Stimulated activated CD8-positive, alpha-beta memory T cell treated with anti-CD3 and anti-CD28 coated beads, Interleukin-15, amount 100 ng/mL, for 48 hours (primary cell): ENCODE measurements at places on chromosomes 4 and X.

GRCh38 chr4:120704538-120704937 is 218.0 kb downstream of the PRDM5 start:
- DNase-seq, result no peak

GRCh38 chrX:13894888-13895565 is 78.1 kb upstream of the GPM6B start:
- no peak for DNase-seq

DNA sequence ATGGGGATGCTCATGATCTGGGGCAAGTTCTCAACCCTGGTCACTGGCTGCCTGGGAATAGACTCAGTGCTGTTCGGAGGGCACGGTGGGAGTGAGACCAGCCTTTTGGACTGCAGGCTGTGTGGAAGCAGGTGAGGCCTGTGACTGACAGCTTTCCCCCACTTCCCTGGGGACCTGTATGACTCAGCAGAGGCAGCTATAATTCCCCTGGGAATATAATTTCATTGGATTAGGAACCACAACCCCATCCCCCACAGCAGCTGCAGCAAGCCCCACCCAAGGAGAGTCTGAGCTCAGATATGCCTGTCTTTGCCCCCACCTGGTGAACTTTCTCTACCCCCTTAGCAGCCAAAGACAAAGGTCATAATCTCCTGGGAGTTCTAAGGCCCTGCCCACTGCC is 408.6 kb downstream of the PPP3CA start:
- no peak for DNase-seq

DNA sequence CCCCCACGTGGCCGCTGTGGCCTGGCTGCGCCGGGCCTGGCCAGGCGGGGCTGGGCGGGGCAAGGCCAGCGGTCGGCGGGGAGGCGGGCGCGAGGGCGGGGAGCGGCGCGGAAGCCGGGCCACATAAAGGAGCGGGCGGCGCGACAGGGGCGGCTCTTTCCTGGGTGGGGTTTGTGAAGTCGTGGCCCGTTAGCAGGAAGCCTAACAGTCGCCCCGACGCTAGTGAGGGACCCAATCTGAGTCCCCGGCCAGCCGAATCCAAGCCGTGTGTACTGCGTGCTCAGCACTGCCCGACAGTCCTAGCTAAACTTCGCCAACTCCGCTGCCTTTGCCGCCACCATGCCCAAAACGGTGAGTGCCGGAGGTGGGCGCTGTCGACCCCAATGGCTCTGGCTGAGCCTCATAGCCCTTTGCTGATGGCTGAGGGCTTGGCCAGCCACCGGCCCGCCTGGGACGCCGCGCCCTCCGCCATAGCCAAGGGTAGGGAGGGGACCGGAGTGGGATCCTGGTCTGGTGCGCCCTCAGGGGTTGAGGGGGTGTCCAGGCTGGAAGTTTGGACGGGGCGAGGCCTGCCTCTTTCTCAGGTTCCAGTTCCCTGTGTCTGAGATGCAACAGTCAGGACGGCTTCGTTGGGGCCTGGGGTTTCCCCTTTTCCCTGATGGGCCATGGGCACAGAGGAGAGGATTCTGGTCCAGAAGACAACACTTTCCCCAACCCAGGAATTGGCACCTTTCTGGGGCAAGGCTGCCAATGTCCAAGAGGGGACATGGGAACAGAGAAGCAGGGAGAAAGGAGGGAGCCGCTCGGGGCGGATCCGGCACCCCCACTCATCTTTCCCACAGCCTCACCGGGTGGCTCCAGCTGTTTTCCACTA is at the start of gene MSN:
Gene MSN (plus strand): TSS at position 152 of the 874 bp plus-strand sequence. CDS start 188 bp downstream, at position 340.
- peak; percentile 71 for DNase-seq

DNA sequence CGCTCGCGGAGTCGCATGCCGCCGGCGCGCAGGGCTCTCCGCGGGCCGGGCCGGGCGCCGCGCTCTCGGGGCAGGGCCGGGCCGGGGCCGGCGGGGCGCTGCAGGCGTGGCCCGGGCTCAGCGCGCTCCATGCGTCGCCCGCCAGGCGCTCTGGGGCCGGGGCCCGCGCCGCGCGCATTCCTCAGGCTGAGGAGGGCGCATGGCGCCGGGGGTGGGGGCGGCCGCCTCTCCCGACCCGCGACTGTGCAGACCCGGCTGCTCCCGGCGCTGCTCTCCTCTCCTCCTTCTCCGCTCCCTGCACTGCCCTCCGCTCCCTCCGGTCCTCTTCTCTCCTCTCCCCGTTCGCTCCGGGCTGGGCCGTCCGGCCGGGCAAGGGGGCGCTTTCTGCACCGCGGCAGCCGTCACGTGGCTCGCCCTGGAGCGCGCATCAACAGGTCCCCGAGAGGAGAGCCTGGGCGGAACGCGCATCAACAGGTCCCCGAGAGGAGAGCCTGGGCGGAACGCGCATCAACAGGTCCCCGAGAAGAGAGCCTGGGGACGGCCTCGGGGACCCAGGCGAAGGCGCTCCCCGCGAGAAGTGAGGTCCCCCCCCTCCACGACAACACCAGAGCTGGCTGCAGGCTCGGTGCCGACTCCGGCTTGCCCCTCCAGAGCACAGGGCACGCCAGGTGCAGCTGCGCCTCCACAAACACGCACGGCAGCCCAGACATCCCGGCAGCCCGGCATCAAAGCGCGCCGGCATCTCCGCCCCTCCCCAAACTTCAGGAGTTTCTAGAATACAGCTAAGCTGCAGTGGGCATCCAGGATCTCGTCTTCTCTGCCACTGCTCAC is 12.9 kb downstream of the PPP2R3B start:
- no peak for DNase-seq

DNA sequence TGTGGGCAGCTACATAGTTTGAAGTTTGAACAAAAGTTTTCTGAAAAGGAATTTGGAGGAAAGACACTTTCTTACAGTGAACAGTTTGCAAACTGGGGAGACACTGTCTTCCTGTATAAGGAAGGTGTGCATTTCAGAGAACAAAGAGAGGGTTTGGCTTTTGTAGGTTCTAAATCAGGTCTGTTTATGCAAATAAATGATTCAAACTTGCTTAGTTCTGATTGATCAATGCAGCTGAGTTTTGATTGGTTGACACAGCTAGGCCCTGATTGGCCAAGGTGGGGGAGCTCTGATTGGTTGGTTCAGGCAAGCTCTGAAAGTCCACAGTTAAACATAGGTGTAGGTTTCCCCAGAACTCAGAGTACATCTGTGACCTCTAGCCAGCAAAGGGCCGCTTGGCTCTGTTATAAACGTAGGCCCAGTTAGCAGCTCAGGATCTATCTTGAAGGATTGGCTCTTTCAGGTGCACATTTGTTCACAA is 63.0 kb upstream of the ENPP6 start:
- DNase-seq, result no peak

GRCh38 chr4:88027611-88028608 is 20.5 kb downstream of the PKD2 start:
- no peak for DNase-seq
